ENCODE measurements at places on chromosomes 2 and 18. TPM values are rescaled to one million over a fixed set of nuclear protein-coding genes. Genes with fewer than 3 reads are reported as not detected.
A peak's percentile ranks its signal among the peaks of the same experiment; 100 is the strongest.

DNA sequence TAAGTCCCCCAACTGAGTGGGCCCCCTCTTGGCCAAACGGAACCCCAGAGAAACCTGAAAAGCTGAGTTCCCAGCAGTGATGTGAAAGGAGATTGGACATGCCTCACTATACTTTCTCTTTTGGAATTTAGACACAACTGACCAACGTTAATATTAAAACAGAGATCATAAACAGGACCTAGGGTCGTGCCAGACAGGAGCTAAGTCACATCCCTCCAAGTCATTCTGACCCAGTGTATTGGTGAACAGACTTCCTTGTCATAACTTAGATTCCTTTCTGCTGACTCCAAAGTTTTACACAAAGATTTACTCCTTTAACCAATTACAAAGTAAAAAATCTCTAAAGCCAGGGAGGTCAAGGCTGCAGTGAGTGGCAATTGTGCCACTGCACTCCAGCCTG, 46.9 kb downstream of the UXS1 start:
- no peaks in the 10 kb centered on the region for H3K27me3 ChIP-seq
- DNase-seq, result no peak
- H3K4me3 ChIP-seq, result no peak overlapping the region

GRCh38 chr18:45522371-45522770, 92.9 kb upstream of the SLC14A2 start:
- no peak for DNase-seq
- H3K4me3 ChIP-seq, result no peak overlapping the region
- H3K4me1 ChIP-seq, result peaks cover 22% of the 10 kb centered on the region
- H3K36me3 ChIP-seq, result no peaks in the 10 kb centered on the region

- no peaks in the 10 kb centered on the region for H3K27me3 ChIP-seq
- no peak overlapping the region for H3K4me3 ChIP-seq
- peak; percentile 49 for DNase-seq
- no peaks in the 10 kb centered on the region for H3K4me1 ChIP-seq
These were observed 137.0 kb downstream of the NCKAP5 start for GRCh38 chr2:133431289-133431688.

Gene SKOR2
- total RNA-seq, result not detected

DNA sequence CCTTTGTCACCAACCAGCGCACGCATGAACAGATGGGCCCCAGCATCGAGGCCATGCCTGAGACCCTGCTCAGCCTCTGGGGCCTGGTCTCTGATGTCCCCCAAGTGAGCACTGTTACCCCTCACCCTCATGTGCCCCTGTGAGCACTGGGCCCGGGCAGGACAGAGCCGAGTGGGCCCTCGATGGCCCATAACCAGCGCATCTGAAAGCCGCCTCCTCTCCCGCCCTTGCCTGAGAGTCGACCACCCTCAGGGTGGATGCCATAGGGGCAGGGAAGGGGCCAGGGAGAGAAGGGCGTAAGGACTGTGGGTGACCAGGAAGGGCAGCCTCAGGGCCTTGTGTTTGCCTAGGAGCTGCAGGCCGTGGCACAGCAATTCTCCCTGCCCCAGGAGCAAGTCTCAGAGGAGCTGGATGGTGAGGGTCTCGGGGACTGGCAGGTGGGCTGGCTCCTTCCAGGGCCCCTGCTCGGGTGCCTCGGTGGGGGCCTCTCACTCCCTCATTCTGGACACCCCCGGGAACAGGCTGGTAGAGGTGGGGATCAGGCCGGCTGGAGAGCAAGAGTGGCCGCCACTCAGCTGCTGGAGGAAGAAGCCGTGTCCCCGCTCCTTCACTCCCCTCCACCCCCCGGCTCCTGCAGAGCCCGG, 2.1 kb downstream of the PROM2 start:
- no peaks in the 10 kb centered on the region for H3K36me3 ChIP-seq
- H3K4me1 ChIP-seq, result no peaks in the 10 kb centered on the region
- no peaks in the 10 kb centered on the region for H3K27me3 ChIP-seq
- DNase-seq, result no peak
- no peak overlapping the region for H3K27ac ChIP-seq

Gene ABHD1
- total RNA-seq, result 0.09 TPM

DNA sequence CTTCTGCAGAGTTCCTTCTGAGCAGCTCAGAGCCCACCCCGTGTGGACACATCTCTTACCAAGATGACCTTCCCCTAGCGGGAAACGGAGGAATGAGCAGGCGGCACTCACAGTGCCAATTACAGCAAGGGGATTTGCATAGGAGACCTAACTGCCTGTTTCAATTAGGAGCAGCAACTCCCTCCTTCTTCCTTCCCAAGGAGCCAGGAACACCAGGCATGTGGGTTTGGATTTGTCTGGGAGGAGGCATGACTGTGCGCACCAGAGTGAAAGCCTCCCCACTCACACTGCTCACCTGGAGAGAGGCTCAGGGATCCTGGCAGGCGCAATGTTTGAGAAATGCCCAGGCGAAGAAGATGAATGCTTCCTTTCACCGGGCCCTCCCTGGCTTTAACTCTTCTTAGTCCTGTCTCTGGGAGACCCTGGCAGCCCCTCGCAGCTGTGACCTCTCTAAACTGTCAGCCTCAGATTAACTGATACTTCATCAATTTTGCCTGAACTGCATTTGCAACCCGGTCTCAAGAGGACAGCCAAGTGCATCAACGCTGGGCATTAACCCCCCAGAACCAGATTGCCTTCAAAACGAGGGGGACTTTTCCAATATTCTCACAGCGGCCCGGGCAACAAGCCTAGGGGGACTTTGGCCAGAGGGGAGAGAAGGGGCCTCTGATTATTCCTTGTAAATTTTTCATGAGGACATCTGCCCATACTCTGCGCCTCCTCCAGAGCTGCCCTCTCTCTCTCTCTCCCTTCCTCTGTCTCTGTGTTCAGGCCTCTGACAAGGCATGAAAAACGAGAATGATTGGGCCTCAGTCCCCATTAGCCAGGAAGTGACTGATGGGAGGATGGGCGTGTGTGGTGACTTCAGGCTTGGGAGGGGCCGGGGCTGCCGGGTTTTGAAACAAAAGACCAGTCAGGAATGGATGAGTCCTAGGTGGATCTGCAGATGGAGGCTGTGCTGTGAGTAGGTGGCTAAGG, 93.8 kb downstream of the CMPK2 start:
- H3K27me3 ChIP-seq, result peaks cover 6% of the 10 kb centered on the region
- DNase-seq, result peak; percentile 60
- peaks cover 10% of the 10 kb centered on the region for H3K4me1 ChIP-seq
- peak overlapping the region; percentile 29 for H3K27ac ChIP-seq
- no peaks in the 10 kb centered on the region for H3K36me3 ChIP-seq
- H3K4me3 ChIP-seq, result no peak overlapping the region

DNA sequence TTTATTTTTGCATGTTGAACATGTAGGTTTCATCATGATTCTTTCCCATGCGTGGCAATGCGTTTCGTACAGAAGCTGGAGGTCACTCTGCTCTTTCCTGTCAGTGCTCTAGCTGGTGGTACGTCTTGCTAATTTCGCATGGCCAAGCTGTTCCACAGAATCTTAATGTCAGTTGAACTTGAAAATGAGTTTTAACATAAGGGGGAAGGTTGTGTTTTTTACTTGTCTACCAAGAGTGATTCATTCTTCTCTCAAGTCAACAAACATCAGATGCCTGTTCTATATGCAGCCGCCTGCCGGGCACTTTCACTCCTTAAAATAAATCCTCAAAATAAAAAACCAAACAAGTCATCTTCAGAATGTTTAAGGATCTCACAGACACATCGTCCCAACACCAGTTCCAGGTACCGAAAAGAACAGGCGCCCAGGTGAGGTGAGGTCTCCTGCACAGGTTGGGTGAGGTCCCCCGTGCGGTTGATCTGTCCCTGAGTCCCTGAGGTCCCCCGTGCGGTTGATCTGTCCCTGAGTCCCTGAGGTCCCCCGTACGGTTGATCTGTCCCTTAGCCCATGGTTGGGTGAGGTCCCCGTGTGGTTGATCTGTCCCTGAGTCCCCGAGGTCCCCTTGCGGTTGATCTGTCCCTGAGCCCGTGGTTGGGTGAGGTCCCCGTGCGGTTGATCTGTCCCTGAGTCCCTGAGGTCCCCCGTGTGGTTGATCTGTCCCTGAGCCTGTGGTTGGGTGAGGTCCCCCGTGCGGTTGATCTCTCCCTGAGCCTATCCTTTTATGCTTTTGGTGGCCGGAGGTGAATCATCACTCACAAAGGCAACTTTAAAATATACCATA, 57.0 kb upstream of the KCNG2 start:
- no peak for DNase-seq
- H3K27me3 ChIP-seq, result no peaks in the 10 kb centered on the region
- H3K4me3 ChIP-seq, result no peak overlapping the region
- peaks cover 28% of the 10 kb centered on the region for H3K36me3 ChIP-seq
- peaks cover 5% of the 10 kb centered on the region for H3K4me1 ChIP-seq

Gene NUP35
- 21.0 TPM for total RNA-seq

GRCh38 chr18:56368066-56368465, 270.3 kb downstream of the TXNL1 start:
- no peaks in the 10 kb centered on the region for H3K4me1 ChIP-seq
- no peaks in the 10 kb centered on the region for H3K36me3 ChIP-seq
- H3K4me3 ChIP-seq, result no peak overlapping the region
- H3K27me3 ChIP-seq, result no peaks in the 10 kb centered on the region

- peaks cover 8% of the 10 kb centered on the region for H3K27me3 ChIP-seq
- H3K4me1 ChIP-seq, result peaks cover 40% of the 10 kb centered on the region
- peak; percentile 37 for DNase-seq
- H3K4me3 ChIP-seq, result no peak overlapping the region
- H3K27ac ChIP-seq, result no peak overlapping the region
These were observed 62.8 kb upstream of the OTOS start for GRCh38 chr2:240203031-240203787.

- no peaks in the 10 kb centered on the region for H3K27me3 ChIP-seq
- no peak overlapping the region for H3K27ac ChIP-seq
- H3K36me3 ChIP-seq, result no peaks in the 10 kb centered on the region
- H3K4me3 ChIP-seq, result no peak overlapping the region
- H3K4me1 ChIP-seq, result no peaks in the 10 kb centered on the region
These were observed 57.3 kb downstream of the CCDC195 start for GRCh38 chr2:224658780-224659405.

Gene HRH4
- 0.09 TPM for total RNA-seq

DNA sequence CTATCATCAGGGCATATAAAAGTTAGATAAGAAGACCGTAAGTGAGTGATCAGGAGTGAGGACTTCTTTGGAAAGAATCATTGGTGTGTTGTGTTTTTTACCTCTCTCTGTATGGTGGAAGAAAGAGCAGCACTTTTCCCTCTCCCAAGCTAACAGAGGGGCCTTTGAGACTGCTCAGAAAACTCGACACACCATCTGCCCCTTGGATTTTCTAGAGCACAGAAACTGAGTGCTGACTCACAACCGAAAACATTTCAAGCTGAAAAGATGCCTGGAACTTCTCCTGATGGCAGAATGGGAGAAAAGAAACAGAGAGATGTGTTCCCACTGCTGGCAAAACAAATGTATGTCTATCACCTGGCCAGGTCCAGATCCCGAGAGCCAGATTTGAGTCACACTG, 156.6 kb downstream of the DNAH7 start:
- H3K4me3 ChIP-seq, result no peak overlapping the region
- H3K27me3 ChIP-seq, result no peaks in the 10 kb centered on the region
- H3K27ac ChIP-seq, result no peak overlapping the region

DNA sequence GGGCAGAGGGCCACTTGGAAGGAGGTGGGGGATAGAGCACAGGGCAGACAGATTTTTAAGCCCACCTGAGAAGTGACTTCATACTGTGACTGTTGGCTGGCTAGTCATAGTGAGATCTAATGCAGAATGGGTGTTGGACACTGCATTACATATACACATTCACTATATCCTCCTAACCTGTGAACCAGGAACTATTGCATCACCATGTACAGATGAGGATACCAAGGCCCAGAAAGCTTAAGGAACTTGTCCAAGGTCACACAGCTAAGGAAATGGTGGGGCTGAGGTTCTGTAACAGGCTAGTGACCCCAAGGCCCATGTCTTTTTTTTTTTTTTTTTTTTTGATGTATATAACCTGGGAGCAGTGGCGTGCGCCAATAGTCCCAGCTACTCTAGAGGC, 49.6 kb upstream of the SPRED2 start:
- no peaks in the 10 kb centered on the region for H3K36me3 ChIP-seq
- H3K4me1 ChIP-seq, result no peaks in the 10 kb centered on the region
- H3K4me3 ChIP-seq, result no peak overlapping the region
- no peak overlapping the region for H3K27ac ChIP-seq

Gene TCF7L1
- 5.1 TPM for total RNA-seq
